ENCODE measurements at places on chromosomes 2 and 18.

DNA sequence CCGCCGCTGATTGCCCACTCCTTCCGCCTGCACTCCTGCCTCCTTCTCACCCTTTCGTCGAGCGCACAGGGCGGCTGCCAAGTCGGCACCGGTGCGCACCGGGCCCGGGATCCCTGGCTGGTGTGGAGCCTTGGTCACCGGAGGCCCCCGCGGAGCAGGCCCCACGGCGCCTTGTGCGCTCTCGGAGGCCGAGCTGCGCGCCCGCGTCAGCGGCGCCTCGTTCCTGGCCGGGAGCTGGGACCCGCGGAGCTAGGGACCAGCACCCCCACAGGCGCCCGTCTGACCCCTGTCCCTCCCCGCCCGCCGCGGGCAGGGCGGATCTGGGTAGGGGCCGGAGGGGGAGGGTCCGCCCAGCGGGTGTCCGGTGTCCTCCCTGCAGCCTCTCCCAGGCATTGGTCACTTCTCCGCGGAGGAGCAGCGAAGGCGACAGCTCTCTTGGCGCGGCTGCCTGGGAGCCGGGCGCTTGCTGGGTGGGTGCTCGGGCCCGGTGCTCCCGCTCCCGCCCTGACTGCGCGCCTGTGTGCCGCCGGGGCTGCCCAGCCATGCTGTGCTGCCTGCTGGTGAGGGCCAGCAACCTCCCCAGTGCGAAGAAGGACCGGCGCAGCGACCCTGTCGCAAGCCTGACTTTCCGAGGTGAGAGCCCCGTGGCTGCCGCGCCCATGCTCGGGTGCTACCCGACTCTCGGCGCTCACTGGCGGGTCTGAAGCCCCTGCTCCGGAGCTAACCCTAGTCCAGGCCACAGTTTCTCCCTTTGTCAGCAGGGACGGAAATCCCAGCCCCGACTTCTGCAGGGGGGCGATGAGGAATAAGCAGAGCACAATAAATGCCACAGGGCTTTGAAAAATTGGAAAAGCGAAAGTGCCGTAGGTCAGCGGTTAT lies 13.2 kb downstream of the DYSF start:
- DNase-seq = no peak

GRCh38 chr2:149226790-149227189 lies 103.6 kb upstream of the LYPD6 start:
- DNase-seq = no peak

- DNase-seq = no peak
These were observed 96.6 kb downstream of the ALPK2 start for GRCh38 chr18:58532298-58532697.

DNA sequence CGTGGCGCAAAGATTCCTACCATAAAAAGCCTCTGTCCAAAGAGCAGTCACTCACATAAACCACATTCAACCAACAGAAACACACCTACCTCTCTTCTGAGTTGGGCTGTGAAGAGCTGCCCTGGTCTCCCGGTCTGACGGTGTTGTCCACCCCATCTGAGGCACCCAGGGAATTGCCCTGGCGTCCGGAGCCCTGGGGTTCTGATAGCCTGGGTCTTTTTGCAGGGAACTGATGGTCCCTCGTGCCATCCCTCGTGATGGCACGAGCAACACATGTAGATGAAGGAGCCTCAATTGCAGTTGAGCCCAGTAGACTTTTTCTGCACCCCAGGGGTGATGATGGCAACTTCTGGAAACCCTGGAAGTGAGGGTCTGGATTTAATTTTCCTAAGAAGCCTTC lies 13.8 kb downstream of the HJURP start:
- no peak for DNase-seq

DNA sequence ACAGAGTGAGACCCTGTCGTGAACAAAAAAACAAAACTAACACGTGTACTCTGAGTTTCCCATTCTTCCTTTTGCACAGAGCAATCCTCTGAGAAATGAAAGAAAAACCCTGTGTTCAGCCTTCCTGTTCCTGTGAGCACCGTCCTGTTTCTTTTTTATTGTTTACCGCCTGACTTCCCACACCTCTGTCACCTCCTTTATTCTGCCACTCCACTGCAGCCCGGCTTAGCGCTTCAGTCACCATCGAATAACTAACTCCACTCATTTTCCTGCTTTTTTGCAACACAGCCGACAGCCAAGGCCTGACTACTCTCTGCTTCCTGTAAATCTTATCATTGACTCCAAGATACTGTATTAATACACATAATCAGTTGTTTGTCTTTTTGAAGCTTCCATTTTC lies 40.9 kb downstream of the TGOLN2 start:
- no peak for DNase-seq

GRCh38 chr18:46302528-46303485 lies 198.6 kb downstream of the HAUS1 start:
- no peak for DNase-seq

- no peak for DNase-seq
These were observed 1357.9 kb upstream of the CELF4 start for GRCh38 chr18:38923540-38923939.

- DNase-seq = no peak
These were observed 59.8 kb downstream of the LDAH start for GRCh38 chr2:20762945-20763683.

DNA sequence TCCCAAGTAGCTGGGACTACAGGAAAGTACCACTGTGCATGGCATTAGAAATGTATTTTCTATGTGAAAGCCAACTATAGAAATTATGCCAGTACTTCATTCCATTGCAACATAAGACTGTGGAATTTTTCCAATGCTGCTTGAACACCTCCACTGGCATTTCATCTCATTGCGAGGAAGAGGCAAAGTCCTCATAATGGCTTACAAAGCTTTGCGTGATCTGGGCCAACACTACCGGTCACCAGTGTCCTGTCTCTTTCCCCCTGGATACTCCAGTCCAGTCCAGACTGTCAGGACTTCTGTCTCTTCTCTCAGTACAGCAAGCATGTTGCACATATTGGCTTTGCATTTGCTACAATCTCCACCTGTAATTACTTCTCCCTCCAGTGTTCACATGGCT lies 223.5 kb downstream of the GPD2 start:
- no peak for DNase-seq

- DNase-seq = no peak
These were observed 24.8 kb downstream of the GALM start for GRCh38 chr2:38690499-38691420.

- DNase-seq = no peak
These were observed 4.4 kb downstream of the MAL start for GRCh38 chr2:95029898-95030341.

- no peak for DNase-seq
These were observed 436.6 kb downstream of the IRS1 start for GRCh38 chr2:226362980-226363379.

DNA sequence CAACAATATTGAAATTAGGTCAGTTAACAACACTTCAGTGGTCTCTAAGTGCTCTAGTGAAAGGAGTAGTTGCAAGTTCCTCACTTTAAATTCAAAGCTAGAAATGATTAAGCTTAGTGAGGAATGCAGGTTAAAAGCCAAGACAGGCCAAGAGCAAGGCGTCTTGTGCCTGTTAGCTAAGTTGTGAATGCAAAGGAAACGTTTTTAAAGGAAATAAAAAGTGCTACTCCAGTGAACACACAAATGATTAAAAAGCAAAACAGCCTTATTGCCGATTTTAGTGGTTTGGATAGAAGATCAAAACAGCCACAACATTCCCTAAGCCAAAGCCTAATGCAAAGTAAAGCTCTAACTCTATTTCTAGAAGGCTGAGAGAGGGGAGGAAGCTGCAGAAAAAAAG lies 44.7 kb downstream of the ANTXR1 start:
- DNase-seq = no peak

DNA sequence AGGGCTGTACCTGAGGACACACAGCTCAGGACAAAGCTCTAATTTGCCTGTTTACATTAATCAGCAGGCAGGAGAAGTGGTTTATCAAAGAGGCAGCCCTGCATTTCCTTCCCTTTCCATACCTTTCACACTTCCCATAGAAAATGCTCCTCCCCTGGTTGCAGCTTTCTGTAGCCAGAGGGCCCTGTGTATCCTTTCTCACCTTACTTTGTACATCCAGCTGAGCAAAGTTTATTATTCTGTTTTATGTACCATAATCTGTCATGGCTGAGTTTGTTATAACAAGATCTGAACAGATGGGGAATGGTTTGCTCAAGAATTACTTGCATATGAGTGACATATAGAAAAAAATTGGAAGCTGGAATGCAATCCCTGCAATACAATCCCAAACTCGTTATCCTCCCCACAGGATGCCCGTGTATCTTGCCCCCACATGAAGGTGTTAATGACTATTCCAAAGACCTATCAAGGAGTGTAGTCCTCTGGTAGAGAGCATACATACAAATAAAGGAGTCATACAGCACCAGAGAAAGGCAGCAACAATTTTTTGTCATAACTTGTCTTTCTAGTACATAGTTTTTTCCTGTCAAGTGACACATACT lies 1025.8 kb upstream of the KLHL29 start:
- DNase-seq = no peak

DNA sequence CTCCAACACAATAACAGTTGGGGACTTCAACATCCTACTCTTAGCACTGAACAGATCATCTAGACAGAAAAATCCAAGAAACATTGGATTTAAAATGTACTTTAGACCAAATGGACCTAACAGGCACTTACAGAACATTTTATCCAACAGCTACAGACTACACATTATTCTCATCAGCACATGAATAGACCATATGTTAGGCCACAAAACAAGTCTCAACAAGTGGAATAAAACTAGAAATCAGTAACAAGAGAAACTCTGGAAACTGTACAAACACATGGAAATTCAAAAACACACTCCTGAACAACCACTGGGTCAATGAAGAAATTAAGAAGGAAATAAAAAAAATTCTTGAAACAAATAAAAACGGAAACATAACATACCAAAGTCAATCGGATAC lies 117.5 kb downstream of the ACVR1 start:
- DNase-seq = no peak

GRCh38 chr2:102051692-102052277 lies 60.0 kb downstream of the IL1R2 start:
- DNase-seq = no peak

Measured in T follicular helper cell (primary cell).